ENCODE measurements at places on chromosomes 16 and 17.
A peak's percentile ranks its signal among the peaks of the same experiment; 100 is the strongest.

- no peak for DNase-seq
These were observed 20.8 kb upstream of the ATP5MC1 start for GRCh38 chr17:48871551-48872351.

DNA sequence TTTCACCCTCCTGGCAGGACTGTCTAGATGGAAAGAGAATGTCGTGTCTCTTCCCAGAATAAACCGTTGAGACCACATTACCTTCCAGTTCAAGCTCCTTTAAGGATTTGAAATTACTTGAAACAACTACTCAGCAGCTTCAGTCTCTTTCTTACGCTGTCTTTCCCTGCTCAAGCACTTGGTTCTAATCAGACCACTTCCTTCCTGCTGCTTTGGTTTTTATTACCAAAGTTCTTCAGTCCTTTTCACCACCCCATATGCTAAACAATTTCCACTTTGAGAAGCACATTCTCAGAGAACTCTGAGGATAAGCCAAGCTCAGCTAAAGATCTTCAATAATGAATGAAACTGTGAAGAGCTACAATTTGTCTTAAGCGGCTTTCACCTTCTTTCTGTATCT lies 105.4 kb downstream of the STX8 start:
- DNase-seq: no peak

- no peak for DNase-seq
These were observed 29.5 kb upstream of the GSE1 start for GRCh38 chr16:85583491-85584181.

- no peak for DNase-seq
These were observed 28.8 kb downstream of the DYNLRB2 start for GRCh38 chr16:80569440-80570105.

DNA sequence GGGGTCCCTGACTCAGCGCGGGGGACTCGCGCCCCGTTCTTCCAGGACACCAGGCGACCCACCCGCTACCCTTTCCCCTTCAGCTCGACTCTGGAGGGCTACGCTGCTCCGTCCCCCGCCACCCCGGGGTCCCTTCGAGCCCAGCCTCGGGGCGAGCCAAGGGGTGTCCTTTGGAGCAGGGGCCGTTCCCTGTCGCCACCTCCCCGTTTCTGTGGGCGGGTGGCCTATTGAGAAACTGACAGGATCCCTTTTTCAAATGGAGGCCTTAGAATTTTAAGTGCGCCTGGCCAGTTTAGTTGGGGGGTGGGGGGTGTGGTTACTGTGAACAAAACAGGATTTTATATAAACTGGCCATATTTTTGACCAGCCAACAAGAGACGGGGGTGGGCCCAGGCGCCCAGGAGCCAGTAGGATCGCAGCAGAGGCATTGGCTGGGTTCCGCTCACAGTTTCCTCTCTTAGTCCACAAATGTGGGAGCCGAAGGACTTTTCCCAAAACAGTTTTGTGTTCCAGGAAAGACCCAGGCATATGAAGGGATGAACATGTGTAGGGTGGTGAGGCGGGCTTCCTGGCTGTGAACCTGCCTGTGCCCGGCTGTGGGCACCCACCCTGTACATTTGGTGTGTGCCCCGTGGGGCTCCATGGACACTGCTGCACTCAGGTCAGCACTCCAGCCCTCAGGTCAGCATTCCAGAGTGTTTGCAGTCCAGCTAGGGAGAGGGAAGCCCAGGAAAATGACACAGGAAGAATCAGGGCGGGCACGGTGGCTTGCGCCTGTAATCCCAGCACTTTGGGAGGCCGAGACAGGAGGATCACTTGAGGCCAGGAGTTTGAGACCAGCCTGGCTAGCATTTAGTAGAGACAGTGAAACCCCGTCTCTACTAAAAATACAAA lies 722 bp upstream of the TIMP2 start:
- peak; percentile 41 for DNase-seq

- DNase-seq: no peak
These were observed 18.7 kb upstream of the JPH3 start for GRCh38 chr16:87583453-87584131.

DNA sequence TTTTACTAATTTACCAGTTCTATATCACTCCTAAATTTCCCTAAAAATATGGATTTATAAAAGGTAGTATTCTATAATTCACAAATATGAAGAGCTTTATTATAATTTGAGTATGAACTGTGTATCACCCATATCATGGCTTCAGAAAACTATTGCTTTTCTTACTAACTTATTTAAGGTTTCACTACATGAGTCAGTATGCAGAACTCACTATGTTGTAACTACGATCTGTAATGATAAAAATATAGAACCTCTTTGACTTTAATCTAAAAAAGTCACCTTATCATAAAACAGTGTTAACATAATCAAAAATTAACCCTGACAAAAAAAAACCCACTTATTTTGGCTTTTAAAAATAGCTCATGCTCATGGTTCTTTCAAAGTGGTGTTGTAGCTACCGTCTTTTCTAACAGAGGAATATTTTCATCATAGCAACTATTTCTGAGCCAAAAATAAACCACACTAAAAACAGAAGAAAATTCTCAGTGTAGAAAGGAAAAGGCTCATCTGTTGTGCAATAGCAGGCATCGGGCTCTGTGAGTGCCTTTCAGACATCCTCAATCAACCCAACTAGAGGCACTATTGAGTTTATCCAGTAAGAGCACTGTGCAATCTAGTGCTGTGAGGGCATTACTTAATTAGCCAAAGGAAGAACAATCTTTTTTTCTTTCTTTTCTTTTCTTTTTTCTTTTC lies 42.1 kb downstream of the ITGAM start:
- DNase-seq: no peak

Measured in SW 1271 (cell line).